RPMI8226 (cell line): ENCODE measurements at places on chromosomes 11 and 22.

DNA sequence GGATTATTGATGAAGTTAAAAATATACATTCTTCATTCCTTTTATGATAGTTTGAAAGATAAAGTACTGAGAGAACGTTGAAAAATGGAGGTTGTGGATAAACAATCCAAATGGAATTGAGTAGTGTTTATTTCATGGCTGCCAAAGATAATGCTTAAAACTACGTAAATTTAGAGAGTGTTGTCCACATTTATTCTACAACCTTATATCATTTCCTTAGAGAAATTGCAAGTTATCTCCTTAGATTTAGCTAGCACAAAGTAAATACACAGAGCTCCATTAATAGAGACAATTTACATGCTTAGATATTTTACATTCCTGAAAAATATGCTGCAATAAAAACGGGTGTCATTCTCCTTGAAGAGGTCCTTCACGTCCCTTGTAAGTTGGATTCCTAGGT is 146.5 kb upstream of the CCDC179 start:
- DNase-seq, result no peak

GRCh38 chr11:70493891-70494290 is 95.6 kb downstream of the CTTN start:
- DNase-seq, result no peak

GRCh38 chr22:38710351-38710750 is 4.6 kb downstream of the GTPBP1 start:
- no peak for DNase-seq

- DNase-seq, result no peak
Observed at GRCh38 chr11:62033191-62034035, 66.0 kb upstream of the FTH1 start.

- no peak for DNase-seq
Observed at GRCh38 chr11:93528252-93528651, 14.9 kb downstream of the SMCO4 start.

DNA sequence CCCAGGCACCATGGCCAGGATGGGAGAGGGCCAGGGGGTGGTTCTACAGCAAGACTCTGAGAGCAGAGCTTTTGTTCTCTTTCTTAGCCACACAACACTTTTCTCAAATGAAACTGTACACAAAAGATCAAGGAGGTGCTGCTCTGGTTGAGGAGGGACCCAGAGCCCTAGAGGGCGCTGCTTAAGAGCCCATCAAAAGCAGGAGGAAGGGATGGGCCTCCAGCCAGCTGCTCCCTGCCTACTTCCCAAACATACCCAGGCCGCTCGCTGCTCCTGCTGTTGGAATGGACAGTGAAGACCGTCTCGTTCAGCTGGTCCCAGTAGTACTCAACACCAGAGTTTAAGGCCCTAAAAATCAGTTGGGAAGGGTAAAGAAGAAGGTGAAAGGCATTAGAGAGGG is 18.4 kb upstream of the CHRM4 start:
- no peak for DNase-seq

DNA sequence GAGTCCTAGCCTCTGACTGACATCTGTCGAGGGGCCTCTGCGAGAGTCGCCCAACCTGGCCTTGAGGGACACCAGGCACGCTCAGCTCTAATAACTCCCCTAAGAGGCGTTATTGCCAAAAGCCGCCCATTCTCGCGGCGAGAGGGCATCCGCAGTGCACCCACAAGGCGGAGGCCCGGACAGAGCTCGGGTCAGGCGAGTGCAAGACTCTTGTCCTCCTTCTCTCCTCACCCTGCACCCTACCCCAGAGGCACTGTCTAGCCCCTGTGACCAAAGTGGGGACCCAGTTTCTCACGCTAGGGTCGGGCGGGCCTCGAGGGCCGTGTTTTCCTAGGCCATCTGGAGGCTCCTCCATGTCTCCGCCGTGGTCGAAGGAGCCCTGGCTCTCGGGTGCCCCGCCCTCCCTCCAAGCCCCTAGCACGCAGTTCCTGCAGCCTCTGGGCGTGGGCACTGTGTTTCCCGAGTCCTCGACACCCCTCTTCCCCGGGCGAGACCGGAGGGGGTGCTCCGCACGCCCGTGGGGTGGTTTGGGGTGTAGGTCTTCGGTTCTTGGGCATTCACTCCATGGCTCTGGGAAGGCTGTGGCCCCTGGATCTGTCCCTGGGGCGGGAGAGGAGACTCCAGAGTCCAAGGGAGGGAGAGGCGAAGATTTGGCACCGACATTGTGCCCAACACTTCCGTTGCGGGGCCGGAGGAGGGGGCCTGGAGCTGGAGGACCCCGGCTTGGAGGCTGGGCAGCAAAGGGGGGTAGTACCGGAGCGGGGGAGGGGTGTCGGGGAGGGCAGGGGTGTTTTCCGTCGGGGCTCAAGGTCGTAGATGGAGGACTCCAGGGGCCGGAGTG is 1.0 kb downstream of the CHRM4 start:
- no peak for DNase-seq

GRCh38 chr11:83008581-83008923 is 63.1 kb downstream of the RAB30 start:
- DNase-seq, result no peak

GRCh38 chr11:112628676-112629075 is 332.5 kb upstream of the NCAM1 start:
- no peak for DNase-seq

- no peak for DNase-seq
Observed at GRCh38 chr11:7494086-7494745, 8.9 kb downstream of the OLFML1 start.

DNA sequence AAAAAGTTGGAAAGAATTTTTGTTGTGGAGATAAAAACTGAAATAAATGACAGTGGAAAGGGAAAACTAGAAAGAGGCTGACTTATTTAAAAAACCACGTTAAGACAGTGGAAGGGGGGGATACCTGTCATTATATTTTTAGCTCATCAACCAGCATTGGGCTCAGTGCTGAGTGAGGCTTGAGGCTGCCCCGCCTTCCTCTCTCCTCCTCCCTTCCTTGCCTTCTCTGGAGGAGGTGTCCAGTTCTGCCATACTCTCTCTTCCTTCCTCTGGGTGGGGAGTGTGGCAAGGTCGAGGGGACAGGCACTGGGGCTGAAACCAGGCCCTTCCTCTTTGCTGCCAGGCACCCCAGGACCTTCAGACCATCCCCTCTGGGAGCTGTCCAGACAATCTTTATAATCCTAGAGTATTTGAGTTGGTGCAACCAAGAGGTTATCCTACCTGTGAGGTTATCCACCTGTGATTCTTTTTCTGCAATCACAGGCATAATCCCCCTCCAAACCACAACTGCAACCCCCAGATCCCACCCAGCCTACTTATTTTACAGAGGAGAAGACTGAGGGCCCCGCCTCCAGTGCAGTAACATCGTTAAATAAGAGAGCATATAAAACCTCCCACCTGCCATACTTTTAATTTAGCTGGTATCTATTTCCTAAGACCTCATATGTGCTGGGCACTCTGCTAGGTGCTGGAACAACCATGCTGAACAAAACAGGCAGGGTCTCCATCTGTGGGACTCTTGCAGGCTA is 578.5 kb downstream of the BUD13 start:
- no peak for DNase-seq

DNA sequence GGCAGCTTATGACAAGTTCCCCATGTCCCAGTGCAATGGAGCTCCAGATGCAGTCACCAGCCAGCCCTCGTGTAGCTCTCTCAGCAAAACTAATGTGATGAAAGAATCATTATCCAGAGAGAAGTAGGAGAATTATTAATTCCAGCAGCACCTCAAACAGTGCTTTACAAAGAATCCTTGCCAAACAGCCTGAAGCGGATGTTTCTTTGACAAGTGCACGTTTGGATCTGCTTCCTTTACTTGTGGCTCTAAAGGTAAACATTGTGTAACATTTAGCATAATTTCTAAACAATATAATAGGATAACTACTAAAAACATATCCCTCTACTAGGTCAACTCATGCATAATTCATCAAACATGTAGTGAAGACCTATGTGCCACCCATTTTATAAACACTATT is 197.0 kb downstream of the FAM181B start:
- no peak for DNase-seq

DNA sequence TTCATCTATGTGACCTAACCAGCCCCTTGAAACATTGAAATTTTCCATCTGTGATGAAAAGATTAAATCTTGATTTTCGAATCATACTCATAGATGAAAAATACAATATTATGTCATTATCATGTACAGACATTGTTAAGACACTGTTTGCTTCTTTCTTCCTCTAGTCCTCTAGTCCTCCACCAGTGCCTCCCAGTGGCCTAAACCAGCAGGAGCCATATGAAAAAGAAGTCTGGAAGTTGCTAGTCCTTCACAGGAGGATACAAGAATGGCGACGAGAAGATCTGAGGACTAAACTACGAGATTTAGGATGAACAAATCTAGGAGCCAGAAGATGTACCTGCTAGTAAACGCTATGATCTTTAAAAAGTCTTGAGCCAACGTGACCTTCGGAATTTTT is 134.1 kb downstream of the SLC17A6 start:
- no peak for DNase-seq

DNA sequence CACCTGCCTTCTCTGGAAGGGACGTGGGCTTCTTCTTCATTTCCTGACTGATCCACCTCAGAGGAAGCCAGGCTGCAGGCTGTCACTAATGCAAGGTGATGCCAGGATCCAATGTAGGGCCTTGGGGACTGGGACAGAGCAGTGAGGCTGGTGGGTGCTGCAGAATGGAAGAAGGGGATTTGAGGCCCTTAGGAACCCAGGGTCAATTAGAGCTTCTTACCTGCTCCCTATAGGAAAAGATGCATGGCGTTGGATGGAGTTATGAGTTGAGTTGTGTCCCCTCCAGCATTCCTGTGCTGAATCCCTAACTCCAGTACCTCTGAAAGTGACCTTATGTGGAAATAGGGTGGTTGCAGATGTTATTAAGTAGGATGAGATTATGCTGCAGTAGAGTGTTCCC is 190.4 kb downstream of the MIAT start:
- DNase-seq, result no peak

GRCh38 chr11:35711924-35712323 is 49.3 kb downstream of the TRIM44 start:
- DNase-seq, result no peak

DNA sequence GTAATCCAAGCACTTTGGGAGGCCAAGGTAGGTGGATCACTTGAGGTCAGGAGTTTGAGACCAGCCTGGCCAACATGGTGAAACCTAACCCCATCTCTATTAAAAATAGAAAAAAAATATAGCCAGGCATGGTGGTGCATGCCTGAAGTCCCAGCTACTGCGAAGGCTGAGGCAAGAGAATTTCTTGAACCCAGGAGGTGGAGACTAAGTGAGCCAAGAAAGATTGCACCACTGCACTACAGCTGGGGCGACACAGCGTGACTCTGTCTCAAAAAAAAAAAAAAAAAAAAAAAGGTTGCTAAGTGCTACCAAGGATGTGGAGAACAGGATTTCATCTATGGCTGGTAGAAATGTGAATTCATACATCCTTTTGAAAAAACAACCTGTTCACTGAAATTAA is 36.6 kb downstream of the ATG16L2 start:
- no peak for DNase-seq

DNA sequence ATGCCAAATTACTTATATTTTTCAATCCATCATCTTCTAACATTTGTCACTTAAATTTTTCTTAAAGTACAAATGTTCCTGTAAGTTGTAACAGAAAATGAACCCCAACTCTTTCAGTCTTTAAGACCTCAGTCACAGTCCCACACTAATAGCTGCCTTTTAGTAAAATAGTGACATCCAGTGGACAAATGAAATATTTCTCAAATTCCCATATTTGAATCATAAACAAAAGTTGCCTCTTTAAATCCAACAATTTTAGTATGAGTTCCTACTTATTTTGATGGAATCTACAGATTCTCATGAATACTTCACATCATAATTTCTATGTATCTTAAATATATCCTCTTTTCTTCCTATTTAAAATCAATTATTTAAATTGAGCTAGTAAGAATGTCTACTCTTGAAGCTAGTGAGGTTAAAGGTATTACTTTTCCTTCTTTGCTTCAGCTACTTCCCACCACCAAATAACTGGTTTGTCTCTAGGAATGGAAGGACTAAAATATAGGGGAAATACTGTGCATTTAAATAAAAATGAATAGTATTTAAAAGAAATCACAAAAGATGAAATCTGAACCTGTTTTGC is 9.2 kb downstream of the LIN7C start:
- DNase-seq, result peak; percentile 18

GRCh38 chr11:60996381-60997138 is 25.1 kb downstream of the CD6 start:
- no peak for DNase-seq

GRCh38 chr11:116033931-116034553 is 529.8 kb upstream of the CADM1 start:
- DNase-seq, result no peak

GRCh38 chr11:78656327-78656726 is 81.7 kb upstream of the NARS2 start:
- no peak for DNase-seq
